Purkinje cell (primary cell): ENCODE measurements at places on chromosomes 5 and 9. TPM values are rescaled to one million over a fixed set of nuclear protein-coding genes. Genes with fewer than 3 reads are reported as not detected.

Gene CSF1R
- 0.25 and 0.27 TPM in 2 replicates for polyA plus RNA-seq

Gene WDR5
- polyA plus RNA-seq, result 1.7 TPM in 2 replicates

Gene PROP1
- polyA plus RNA-seq, result not detected in 2 replicates

Gene HIGD2A
- 451 and 463 TPM in 2 replicates for polyA plus RNA-seq

Gene ANKRD18A
- polyA plus RNA-seq, result 1.4 and 3.1 TPM in 2 replicates

Gene ANKDD1B
- 0.60 TPM in 1 of 2 replicates, not detected in the other for polyA plus RNA-seq

Gene FSTL4
- polyA plus RNA-seq, result 174 and 193 TPM in 2 replicates

Gene ADGRD2
- not detected in 2 replicates for polyA plus RNA-seq

Gene GABRA6
- polyA plus RNA-seq, result 21.2 and 21.4 TPM in 2 replicates

Gene PRDM9
- polyA plus RNA-seq, result not detected in 2 replicates

Gene GPX3
- 2.3 and 6.8 TPM in 2 replicates for polyA plus RNA-seq

Gene FAM169A
- polyA plus RNA-seq, result 10.2 and 15.5 TPM in 2 replicates

Gene VCAN
- polyA plus RNA-seq, result 16.2 and 21.5 TPM in 2 replicates

Gene ZBTB26
- 0.74 and 4.3 TPM in 2 replicates for polyA plus RNA-seq

Gene F12
- polyA plus RNA-seq, result 1.3 and 2.0 TPM in 2 replicates

Gene SPAG8
- 1.3 and 6.8 TPM in 2 replicates for polyA plus RNA-seq

Gene IFT74
- 28.4 and 31.8 TPM in 2 replicates for polyA plus RNA-seq

Gene PDE6A
- polyA plus RNA-seq, result not detected in 2 replicates

Gene CYLC2
- not detected in 2 replicates for polyA plus RNA-seq

Gene CARTPT
- 5.1 TPM in 1 of 2 replicates, not detected in the other for polyA plus RNA-seq
